ENCODE measurements at places on chromosomes 7 and 10. TPM values are rescaled to one million over a fixed set of nuclear protein-coding genes. Genes with fewer than 3 reads are reported as not detected.
A peak's percentile ranks its signal among the peaks of the same experiment; 100 is the strongest.

Gene C10orf62
- not detected for total RNA-seq

Gene ENKUR
- total RNA-seq, result not detected

DNA sequence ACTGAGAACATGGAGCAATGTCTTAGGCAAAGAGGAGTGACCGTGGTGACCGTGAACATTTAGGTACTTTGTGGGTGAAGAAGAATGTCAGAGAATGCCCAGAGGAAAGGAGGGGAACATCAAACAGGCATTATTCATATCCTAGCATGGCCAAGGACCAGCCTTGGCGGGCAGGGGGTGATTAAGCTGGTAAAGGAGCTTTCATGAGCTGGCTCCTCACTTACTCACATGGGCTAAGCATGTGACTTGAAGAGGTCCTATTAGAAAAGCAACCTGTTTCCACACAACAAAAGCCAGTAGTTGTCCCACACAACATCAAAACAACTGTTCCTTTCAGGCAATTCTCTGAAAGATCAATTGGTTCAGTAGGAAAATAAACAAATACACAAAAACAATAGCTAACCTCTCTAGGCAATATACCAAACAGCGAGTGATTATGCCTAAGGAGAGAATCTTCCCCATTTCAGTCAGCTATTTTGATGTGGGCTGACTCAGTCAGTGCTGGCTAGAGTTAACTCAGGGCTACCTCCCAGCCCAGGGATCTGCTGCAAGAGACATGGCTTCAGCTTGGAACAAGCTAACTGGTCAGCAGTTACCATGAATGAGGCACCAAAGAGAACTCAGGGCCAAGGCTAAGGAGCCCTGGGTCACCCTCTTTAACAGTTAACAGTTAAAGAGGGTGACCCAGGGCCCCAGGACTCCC lies 283.5 kb downstream of the ARHGAP12 start:
- no peaks in the 10 kb centered on the region for H3K4me1 ChIP-seq
- H3K27me3 ChIP-seq, result no peaks in the 10 kb centered on the region
- no peak overlapping the region for H3K4me3 ChIP-seq
- DNase-seq, result no peak
- H3K27ac ChIP-seq, result no peak overlapping the region

DNA sequence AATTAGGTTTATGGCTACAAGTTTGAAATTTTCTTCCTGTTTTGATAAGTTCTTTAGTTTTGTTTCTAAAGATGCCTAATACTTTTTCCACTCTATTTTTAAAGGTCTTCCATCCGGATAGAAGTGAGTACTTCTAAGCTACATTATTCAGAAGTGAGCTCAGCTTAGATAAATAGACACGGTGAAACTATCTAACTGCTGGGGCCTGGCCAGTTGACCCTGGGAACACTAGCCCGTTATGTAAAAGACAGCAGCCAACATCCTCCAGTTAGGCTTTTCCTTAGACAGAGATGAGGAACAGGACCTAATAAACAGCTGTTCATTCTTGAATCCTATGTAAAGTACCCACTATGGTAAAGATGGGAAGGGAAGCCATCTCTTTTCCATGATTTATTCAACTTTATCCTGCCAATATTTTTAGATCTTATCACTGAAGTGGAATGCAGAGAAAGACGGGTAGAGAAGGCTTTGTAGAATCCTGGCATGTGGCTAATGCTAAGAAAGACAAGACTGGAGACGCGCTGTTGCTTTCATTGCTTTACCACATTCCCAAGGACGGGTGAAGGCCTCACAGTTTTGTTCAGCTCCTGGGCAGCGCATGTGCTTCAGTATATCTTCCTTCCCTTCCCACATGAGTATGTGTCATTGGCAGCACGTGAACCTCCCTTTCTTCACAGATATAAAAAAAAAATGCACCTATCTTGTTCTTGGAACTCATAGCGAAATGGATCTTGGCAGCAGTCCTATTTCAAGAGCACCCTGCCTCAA lies 340.0 kb upstream of the MEOX2 start:
- H3K36me3 ChIP-seq, result no peaks in the 10 kb centered on the region
- H3K27me3 ChIP-seq, result no peaks in the 10 kb centered on the region
- no peak overlapping the region for H3K27ac ChIP-seq
- H3K4me1 ChIP-seq, result no peaks in the 10 kb centered on the region

GRCh38 chr10:44567471-44567870 lies 182.6 kb upstream of the CXCL12 start:
- H3K4me3 ChIP-seq, result no peak overlapping the region
- no peaks in the 10 kb centered on the region for H3K4me1 ChIP-seq
- no peak for DNase-seq
- no peak overlapping the region for H3K27ac ChIP-seq

DNA sequence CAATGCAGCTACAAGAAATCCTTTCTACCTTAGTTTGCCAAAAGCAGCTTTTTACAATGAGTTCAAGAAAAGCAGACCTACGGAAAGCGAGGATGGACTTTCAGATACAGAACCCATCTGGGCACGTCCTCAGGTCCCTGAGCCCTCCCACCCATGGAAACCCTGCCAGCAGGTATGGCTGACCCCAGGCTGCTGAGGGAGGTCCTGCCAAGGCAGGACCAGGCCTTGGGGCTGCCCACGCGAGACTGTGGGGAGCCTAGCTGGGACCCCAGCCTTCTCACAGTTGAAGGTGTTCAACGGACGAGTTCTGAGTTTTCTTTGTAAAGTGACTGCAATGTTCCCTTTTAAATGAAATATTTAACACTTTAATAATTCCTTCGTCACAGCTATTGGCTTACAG lies 245.0 kb downstream of the MGMT start:
- H3K4me1 ChIP-seq, result no peaks in the 10 kb centered on the region
- H3K27me3 ChIP-seq, result no peaks in the 10 kb centered on the region
- peaks cover 6% of the 10 kb centered on the region for H3K36me3 ChIP-seq

DNA sequence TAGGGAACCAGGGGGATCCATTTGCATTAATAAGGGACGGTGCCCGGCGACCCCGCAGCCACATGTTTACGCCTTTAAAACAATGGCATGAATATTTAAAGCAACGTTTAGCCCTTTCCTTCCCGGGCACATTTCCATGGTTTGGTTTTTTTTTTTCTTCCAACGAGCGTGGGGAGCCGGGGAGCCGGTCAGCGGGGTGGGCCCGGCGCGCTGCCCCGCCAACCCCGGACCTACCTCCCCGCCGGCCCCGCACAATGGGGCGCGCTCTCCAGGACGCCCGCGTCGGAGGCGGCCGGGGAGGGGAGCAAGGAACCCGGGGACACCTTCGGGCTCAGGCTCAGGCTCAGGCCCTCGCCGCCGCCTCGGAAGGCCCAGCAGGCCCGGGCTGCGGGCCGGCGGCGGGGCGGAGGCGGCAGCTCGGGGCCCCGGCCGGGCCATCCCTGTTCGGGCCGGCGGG lies 1.0 kb downstream of the SEPHS1 start:
- H3K27me3 ChIP-seq, result no peaks in the 10 kb centered on the region
- peak overlapping the region; percentile 66 for H3K27ac ChIP-seq
- H3K4me1 ChIP-seq, result peaks cover 55% of the 10 kb centered on the region
- peaks cover 3% of the 10 kb centered on the region for H3K36me3 ChIP-seq
- DNase-seq, result no peak
- peak overlapping the region; percentile 45 for H3K4me3 ChIP-seq
